Stomach (tissue), 19 donors: ENCODE measurements at places on chromosomes 7 and 10. TPM values are rescaled to one million over a fixed set of nuclear protein-coding genes. Genes with fewer than 3 reads are reported as not detected.

The CUZD1 gene
- 0.55 TPM for total RNA-seq

The SCIN gene
- total RNA-seq = 46.6 TPM

The INSYN2A gene
- total RNA-seq = 4.4 TPM

The SPACDR gene
- 2.3 TPM for total RNA-seq

The URGCP gene
- total RNA-seq = 47.3 TPM

The FANK1 gene
- total RNA-seq = 13.3 TPM

The CSGALNACT2 gene
- 2.0 TPM for total RNA-seq

The GRID2IP gene
- not detected for total RNA-seq

The PSD gene
- total RNA-seq = 24.6 TPM

The TAS2R41 gene
- total RNA-seq = 1.5 TPM

The UTF1 gene
- not detected for total RNA-seq
